ENCODE measurements at places on chromosomes 6 and 20.

DNA sequence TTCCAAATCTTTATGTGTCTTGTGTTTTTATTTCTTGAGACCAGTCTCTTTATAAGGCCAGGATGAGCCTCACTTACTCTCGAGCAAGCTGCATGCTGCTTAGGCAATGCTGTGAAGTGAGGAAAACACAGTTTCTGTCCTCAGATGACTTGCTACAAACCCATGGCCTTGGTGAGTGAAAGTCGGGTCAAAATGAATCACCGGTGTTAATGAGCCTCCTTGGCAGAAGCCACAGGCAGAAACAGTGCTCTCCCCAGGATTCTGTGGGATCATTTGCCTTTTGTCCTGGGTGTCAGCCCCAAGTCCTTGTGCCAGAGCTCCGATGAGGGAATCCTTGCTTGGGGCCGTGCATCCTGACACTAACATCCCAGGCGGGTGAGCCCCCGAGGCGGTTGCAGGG is 482.5 kb downstream of the QKI start:
- DNase-seq: no peak

GRCh38 chr20:4916971-4917881 is 84.1 kb downstream of the SLC23A2 start:
- no peak for DNase-seq

- DNase-seq: no peak
Observed at GRCh38 chr6:151763303-151763702, 44.2 kb upstream of the ESR1 start.

- DNase-seq: no peak
Observed at GRCh38 chr6:2706558-2706957, 44.2 kb downstream of the MYLK4 start.

DNA sequence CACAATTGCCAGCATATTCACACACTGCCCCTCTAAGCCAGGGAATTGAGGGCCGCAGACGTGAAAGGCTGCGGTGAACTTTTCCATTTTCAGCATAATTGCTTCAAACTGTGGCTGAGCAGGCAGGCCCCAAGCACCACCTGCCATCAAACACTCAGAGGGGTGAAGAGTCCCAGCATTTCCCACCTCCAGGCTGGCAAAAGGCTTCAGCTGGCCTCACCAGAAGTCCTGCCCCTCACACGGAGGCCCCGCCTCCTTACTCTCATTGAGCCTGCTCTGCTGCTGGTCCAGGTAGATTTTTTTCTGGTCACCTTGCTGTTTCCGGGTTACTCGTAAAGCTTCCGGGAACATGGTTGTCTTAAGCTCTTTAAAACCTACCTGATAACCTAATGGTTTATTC is 52.0 kb upstream of the PRELID3B start:
- DNase-seq: no peak

DNA sequence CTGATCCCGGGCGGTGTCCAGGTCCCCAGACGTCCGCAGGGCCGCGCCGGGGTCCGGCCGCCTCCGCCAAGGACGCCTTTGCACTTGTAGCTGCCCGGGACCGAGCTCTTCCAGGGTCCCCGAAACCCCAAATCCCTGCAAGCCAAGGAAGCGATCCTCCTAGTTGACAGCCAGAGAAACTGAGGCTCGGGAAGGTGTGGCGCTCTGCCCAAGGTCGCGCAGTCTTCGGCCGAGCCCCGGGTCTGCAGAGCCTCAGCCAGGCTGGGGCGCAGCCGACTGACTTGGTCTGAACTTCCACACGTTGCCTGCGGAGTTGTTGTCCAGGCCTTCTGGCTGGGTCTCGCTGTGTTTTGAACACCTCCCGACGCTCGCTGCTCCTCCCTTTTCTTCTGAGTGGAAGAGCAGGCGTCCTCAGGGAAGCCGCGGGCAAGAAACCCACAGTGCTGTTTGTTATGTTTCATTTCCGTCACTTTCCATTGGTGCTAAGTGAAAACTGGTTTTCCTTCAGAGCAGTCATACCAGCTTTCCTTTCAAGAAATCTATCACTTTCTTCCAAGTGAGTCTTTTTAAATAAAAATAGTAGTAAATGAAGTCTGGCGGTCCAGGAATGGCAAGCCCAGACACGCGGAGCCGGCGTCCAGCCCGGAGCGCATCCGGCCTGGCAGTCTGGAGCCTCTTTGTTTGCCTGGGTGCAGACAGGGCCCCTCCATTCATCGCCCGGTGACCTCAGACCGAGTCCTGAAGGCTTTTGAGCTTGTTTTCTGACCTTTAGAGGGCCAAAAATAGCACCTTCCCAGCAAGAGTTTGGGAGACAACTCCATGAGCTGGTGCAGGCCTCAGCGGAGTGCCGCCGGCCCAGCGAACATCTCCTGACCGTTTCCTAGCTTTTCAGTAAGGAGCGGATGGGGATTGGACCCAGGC is 698 bp downstream of the FAM210B start:
- no peak for DNase-seq

GRCh38 chr6:47196113-47196512 is 113.6 kb downstream of the TNFRSF21 start:
- no peak for DNase-seq

Measured in activated T-helper 1 cell treated with anti-CD3 and anti-CD28 coated beads, Interleukin-2, amount 50 U/mL, for 16 hours (primary cell).